Cortex of kidney (tissue), 1 donor: ENCODE measurements at places on chromosomes 1 and 21.

- no peak for DNase-seq
Measured at GRCh38 chr1:227268943-227269342, 49.3 kb downstream of the CDC42BPA start.

- no peak for DNase-seq
Measured at GRCh38 chr21:43959231-43960116, 52.6 kb upstream of the TRAPPC10 start.

- DNase-seq = no peak
Measured at GRCh38 chr1:47002211-47002610, 21.3 kb upstream of the CYP4X1 start.

GRCh38 chr1:115139381-115139780, 50.1 kb upstream of the TSPAN2 start:
- no peak for DNase-seq

DNA sequence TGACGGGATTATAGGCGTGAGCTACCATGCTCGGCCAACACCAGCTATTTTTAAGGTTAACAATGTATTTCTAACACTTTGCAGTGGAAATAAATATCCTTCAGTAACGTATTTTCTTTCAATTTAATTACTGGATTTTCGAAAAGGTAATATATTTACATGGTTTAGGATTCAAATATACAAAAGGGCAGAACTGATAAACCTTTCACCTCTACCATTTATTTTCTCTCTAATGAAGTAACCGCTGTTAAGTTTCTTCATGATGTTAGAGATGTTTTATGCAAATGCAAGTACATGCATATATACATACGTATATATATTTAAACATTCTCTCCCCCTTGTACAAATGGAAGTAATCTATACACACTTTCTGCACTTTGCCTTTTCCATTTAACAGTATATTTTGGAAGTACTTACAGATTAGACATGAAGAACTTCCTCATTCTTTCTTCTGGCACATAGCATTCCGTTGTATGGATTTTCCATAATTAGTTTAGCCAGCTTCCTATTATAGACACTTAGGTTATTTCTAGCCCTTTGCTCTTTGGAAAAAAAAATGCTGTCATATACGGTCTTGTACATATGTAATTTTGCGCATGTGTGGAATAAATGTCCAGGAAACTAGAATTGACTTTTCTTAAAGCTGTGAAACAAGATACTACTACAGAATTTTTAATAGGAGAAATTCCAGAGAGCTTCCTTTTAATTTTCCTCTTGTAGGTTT, 14.9 kb upstream of the HJV start:
- no peak for DNase-seq

DNA sequence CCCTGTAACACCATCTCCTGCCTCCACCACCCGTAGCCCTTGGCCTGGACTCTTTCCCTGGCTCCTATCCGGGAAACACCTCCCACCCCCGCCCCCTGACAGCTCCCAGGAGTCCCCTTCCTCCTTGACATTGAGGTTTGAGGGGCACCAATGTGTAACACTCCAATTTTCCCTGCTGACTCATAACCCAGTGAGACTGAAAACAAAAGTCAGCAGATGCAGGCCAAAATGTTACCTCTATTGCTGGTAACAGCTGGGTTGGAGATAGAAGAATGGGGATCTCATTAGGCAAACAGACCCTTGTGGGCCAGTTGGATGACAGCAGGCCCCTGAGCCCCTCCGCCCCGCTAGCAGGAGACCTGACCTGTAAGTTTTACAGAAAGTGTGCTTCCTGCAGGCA, 237.2 kb downstream of the KAZN start:
- DNase-seq = no peak

DNA sequence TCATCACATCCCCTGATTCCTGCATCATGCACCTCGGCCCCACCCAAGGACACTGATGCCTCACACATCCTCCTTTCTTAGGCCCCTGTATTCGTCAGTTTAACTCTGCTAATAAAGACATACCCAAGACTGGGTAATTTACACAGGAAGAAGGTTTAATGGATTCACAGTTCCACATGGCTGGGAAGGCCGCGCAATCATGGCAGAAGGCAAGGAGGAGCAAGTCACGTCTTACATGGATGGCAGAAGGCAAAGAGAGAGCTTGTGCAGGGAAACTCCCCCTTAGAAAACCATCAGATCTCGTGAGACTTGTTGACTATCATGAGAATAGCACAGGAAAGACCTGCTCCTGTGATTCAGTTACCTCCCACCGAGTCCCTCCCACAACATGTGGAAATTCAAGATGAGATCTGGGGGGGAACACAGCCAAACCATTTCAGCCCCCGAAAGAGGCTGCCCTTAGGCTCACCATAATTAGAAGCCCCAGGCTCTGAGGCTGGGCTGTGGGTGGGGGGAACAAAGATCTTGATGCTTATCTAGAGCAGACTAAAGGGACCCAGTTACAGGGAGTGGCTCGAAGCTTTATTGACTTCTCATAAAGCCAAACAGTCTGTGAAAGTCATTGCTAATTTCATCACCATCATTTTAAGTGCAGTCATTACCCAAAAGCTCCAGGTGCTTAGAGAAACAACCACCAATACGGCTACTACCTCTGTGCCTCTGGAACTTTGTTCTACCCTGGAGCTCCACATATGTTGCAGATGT, 181.5 kb downstream of the MATN1 start:
- DNase-seq = no peak

DNA sequence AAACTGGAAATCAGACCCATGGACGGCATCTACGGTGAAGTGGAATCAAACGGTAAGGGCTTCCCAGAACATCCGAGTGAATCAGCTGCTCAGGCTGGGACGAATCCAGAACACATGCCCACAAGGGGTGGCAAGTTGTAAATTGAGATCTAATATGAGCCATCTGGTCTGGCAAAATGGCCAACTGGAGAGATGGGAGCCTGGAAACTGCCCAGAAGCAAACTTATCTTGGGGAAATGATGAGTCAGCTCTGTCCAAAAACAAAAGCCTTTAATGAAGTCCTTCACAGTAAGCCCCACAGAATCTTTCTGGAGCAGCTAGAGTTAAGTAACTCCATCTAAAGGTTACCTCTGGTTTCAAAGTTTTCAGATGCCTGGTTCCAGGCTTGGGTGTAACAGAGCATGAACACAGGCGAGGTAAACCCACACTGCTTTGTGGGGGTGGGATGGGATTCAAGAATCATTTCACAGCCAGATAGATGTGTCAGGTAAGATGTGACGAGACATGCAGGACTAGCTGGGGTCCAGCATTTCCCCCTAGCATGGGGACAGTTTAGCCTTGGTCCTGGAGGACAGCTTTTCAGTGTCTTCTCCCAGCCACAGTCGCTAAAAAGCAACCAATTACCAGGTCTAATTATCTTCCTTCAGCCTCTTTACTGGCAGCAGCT, 10.5 kb upstream of the SRP9 start:
- no peak for DNase-seq

DNA sequence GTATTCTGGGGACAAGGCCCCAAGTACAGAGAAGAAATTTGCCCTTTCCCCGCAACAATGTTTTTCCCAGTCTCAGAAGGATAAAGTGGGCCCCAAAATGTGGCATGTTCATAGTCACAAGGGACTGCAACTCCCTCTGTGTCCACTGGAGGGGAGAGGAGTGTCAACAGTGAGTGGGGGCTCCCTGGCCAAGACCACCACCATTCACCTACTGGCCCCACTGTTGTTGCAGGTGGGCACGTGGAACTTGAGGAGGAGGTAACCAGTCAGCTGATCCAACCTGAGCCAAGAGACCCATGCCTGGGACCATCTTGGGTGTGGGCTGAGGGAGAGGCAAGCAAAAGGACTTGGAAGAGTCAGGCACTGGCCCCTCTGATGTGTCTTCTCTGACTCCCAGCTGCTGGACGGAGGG, 777 bp downstream of the NUDT17 start:
- no peak for DNase-seq

- DNase-seq = no peak
Measured at GRCh38 chr1:65541161-65541560, 120.7 kb downstream of the LEPR start.

DNA sequence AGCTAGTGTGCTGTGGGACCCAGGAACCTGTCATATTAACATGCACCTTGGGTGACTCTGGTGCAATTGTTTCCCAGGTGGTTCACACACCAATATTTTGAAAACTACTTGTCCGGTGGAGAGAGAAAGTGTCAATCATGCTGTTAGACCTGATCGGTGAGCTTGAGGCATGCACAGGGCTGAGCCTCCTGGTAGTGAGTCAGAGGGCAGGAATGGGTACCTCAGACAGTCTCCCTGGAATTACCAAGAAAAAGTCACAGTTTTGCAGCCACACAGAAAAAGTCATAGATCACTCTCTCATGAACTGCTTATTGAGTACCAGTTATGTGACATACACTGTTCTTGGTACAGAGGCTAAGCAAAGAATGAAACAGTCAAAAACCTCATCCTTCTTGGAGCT, 140.1 kb upstream of the NFIA start:
- DNase-seq = no peak

GRCh38 chr1:155019377-155020245, 14.0 kb downstream of the DCST2 start:
- no peak for DNase-seq

- DNase-seq = no peak
Measured at GRCh38 chr1:231571904-231572303, 43.4 kb downstream of the TSNAX start.

- no peak for DNase-seq
Measured at GRCh38 chr1:71706029-71706671, 576.2 kb downstream of the NEGR1 start.

- no peak for DNase-seq
Measured at GRCh38 chr1:213997038-213997771, 9.4 kb downstream of the PROX1 start.

- no peak for DNase-seq
Measured at GRCh38 chr1:246117066-246117791, 389.9 kb downstream of the SMYD3 start.

- DNase-seq = no peak
Measured at GRCh38 chr1:177817937-177818875, 151.7 kb downstream of the SEC16B start.

- no peak for DNase-seq
Measured at GRCh38 chr1:101943237-101943636, 53.5 kb downstream of the OLFM3 start.

DNA sequence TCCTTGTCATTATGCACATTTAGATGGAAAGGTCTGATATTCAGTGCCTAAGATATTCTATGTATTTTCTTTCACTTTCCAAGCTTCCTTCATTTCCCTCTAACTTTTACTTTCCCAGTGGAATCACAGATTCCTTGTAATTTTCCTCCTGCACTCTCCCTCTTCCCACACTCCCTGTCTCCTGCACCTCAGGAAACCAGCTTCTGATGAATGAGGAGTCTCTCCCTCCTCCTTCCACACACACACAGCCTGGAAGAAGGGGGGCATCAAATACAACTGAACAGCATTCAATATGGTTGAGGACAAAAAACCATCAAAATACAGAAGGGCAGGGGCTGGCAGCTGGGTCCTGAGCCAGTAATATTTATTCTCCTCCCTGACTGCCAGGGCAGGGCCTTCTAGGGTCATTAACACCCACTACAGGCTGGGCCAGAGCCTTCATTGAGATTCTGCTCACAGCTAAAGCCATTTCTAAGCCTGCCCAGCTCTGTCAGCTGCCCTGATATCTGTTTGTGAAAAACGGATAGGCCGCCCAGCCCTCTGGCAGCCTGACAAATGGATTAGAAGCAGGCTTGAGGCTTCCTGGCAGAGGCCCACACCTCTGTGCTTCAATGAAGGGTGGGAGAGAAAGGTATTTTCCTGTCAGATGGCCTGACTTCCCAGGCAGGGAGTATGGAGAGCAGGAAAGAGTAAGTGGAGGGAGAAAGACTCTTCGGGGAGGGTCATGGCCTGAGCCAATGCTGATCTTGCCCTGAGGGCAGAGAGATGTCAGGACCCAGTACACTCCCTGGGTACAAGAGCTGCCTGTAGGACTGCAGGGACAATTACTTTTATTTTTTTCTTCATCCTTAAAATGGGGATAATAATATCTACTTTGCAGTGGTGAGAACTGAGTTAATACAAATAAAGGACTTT, 138.9 kb upstream of the SPATA6 start:
- no peak for DNase-seq

DNA sequence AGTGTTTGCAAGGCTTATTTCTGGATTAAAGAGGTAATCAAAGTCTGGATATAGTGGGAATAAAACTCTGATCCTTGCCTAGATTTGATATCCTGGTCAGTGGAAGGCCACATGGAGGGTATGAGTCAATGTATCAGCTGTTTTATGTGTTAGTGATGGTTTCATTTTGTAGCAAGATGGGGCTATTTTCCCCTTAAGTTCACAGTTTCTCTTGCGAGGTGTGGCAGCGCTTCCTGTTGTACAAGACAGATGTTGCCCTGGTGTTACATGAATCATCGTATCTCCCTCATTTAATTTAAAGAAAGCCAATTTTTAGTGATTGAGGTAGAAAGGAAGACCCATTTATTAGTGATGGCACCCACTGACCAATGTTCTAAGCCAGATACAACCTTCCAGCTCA, 220.2 kb downstream of the DUSP10 start:
- DNase-seq = no peak

- no peak for DNase-seq
Measured at GRCh38 chr1:187203257-187203656, 374.5 kb downstream of the PLA2G4A start.

GRCh38 chr1:43331688-43332087, 5.9 kb upstream of the MPL start:
- DNase-seq = no peak

- no peak for DNase-seq
Measured at GRCh38 chr1:178633056-178633455, 92.0 kb upstream of the RALGPS2 start.

DNA sequence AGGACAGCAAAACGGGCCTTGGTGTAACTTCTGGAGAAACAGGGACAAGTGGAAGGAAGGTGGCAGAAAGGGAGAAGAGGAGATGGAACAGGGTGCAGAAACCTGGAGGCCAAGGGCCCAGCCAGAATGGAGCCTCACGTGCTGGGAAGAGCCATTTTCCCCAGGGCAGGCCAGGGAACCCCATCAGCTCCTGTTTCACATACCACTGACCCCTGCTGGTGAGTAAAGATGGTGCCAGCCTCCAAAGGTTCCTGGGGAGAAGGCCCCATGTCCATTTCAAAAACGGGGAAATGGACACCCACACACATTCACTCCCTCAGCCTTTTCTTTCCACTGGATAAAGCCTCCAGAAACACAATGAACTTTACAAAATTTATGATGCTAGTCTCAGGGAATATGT, 57.6 kb upstream of the JUN start:
- DNase-seq = no peak

DNA sequence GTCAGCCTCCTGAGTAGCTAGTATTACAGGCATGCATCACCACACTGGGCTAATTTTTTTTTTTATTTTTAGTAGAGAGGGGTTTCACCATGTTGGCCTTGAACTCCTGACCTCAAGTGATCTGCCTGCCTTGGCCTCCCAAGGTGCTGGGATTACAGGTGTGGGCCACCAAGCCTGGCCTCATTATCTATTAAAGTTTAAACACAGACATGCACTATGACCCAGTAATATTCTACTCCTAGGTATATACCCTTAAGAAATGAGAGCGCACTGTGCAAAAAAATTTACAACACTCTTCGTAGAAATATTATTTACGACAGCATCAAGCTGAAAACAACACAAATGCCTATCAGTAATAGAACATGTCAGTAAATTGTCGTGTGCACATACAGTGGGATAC, 18.6 kb upstream of the SH2D1B start:
- no peak for DNase-seq

- DNase-seq = no peak
Measured at GRCh38 chr1:220213382-220213983, 58.8 kb downstream of the RAB3GAP2 start.

GRCh38 chr1:58902830-58903513, 119.1 kb upstream of the JUN start:
- no peak for DNase-seq
